ENCODE measurements at places on chromosomes 1 and 21.

GRCh38 chr1:207240325-207241101 is 81.0 kb upstream of the CD55 start:
- no peak for DNase-seq

DNA sequence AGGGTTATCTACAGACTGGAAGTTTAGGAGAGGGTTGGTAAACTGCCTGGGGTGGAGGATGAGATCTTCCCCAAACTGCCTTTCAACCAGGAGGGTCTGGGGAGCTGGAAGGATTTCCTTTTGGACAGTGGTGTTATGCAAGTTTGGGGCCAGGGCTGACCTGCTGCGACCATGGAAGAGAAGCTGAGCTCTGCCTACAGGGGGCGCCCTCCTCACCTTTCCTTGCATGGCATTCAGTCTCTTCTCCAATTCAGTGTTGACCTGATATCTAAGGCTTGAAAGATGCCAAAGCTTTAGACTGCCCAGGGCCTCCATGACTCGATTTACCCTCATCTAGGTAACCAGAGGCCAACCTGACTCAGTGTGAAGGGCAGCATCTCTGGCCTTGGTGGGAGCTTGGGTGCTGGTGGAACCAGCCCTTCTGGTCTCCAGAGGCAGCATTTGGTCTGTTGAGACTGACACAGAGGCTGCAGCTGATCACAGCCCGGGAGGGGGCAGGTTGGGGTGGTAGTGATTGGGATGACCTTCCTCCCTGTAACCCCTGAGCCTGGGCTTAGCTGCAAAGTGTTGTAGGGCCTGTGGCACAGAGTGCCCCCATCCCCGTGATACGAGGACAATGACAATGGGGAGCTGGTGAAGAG is 170.0 kb downstream of the GRIK3 start:
- DNase-seq: no peak

GRCh38 chr1:112849425-112850033 is 106.5 kb downstream of the SLC16A1 start:
- no peak for DNase-seq

DNA sequence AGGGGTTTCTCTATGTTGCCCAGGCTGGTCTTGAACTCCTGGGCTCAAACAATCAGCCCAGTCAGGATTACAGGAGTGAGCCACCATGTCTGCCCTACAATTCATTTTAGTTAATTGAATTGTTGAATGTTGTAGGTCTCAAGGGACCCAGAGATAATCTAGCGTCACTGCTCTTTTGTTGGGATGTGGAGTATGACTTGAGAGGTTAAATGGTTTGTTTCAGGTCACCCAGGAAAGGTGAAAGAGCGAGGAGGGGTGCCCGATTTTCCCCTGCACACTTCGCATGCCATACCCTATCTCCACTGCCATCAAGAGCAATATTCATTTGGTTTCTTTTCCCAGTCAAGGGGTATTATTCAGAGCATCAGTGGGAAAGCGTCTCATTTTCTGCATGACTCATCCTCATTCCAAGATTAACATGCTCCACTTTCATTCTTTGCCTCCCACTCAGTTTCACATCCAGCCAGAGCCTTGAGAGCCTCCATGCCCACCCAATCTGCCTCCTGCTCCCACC is 13.1 kb upstream of the SLC30A1 start:
- no peak for DNase-seq

- no peak for DNase-seq
Measured at GRCh38 chr1:20078171-20078651, 8.2 kb downstream of the PLA2G5 start.

DNA sequence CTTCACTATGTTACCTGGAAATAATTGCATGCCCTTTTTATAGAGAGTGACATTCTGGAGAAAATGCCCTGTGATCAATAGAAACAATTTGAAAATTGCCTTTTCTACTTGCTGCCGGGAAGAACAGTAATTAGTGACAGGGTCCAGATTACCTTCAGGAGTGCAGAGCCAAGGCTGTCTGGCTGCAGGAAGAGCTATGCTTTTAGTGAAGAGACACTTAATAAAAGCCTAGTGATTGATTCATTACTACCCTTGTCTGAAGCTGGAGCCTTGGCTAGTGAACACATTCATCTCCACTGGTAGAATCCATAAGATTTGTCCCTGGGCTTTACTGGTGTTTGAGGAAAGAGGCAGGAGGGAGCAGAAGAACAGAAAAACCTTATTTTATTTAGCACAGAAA is 12.9 kb upstream of the DNASE2B start:
- DNase-seq: no peak

- no peak for DNase-seq
Measured at GRCh38 chr1:203511930-203512329, 18.0 kb downstream of the OPTC start.

- peak; percentile 7 for DNase-seq
Measured at GRCh38 chr1:29197590-29197924, 15.9 kb upstream of the SRSF4 start.

GRCh38 chr1:20276485-20277159 is 14.1 kb upstream of the VWA5B1 start:
- DNase-seq: no peak

DNA sequence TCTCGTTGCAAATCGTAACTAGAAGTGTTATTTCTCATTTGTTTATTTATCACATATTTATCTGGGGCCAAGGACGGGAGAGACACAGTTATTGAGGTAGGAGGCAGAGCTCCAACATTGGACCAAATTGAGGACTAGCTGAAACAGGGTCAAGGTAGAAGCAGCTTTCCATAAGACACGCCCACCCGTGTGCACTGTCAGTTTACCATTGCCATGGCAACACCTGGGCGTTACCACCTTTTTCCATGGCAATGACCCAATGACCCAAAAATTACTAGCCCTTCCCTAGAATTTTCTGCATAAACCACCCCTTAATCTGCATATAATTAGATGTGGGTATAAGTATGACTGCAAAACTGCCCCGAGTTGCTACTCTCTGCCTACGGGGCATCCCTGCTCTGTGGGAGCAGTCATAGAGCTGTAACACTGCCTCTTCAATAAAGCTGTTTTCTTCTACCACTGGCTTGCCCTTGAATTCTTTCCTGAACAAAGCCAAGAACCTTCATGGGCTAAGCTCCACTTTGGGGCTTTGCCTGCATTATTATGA is 72.7 kb downstream of the FBXO2 start:
- no peak for DNase-seq

DNA sequence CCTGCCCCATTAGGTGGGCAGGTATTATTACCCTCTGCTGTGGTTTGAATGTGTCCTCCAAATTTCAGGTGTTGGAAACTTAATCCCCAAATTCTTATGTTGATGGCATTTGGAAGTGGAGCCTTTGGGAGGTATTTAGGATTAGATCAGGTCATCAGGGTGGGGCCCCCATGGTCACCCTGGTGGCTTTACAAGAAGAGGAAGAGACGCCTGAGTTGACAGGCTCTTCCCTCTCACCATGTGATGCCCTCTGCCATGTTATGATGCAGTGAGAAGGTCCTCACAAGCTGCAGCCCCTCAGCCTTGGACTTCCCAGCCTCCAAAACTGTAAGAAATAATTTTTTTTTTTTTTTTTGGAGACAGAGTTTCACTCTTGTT is 8.8 kb upstream of the THEMIS2 start:
- no peak for DNase-seq
